ENCODE measurements at places on chromosomes 2 and 18. TPM values are rescaled to one million over a fixed set of nuclear protein-coding genes. Genes with fewer than 3 reads are reported as not detected.

DNA sequence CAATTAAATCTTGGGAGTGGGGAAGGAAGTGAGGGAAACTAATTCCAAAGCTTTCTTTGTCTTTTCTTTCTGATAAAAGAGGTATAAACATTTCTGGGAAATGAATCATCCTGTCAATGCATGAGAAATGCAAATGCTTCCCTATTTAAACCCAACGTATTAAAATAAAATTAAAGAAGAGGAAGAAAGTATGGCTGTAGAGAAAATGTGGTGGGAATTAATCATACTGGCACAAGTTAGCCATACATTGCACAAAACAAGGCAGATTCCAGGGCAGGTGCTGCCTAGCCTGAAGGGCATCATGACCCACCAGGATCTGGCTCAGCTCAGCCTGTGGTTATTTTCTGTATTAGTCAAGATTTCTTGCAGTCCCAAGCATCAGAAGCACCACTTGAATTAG lies 338.0 kb downstream of the NYAP2 start:
- DNase-seq = no peak

DNA sequence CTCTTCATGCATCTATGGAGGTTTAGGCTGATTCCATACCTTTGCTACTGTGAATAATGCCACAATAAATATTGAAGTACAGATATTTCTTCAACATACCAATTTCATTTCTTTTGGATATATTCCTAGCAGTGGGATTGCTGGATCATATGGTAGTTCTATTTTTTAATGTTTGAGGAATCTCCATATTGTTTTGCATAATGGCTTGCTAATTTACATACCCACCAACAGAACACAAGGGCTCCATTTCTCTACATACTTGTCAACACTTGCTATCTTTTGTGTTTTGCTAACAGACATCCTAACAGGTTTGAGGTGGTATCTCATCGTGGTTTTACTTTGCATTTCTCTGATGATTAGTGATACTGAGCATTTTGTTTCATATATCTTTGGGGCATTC lies 253.2 kb downstream of the ZNF804A start:
- no peak for DNase-seq

- DNase-seq = peak; percentile 34
Observed at GRCh38 chr2:105256431-105257047, 15.0 kb downstream of the GPR45 start.

DNA sequence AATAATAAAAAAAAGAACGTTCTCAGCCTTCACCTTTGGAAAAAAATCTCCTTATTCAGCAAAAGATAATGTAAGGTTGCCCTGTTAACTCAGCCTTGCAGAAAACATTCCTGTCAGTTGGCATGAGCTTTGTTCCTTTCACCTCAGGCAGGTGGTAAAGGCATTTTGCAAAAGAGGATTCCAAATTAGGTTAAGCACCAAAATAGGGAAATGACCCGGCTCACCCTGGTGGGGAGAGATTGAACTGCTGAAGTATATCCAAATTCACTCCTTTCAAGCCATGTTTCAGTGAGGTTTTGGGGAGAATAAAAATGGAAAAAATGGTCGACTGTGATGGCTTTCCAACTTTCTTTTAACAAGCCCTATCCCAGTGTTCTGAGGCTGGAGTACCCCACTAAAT lies 1988.8 kb upstream of the PIK3C3 start:
- DNase-seq = no peak

DNA sequence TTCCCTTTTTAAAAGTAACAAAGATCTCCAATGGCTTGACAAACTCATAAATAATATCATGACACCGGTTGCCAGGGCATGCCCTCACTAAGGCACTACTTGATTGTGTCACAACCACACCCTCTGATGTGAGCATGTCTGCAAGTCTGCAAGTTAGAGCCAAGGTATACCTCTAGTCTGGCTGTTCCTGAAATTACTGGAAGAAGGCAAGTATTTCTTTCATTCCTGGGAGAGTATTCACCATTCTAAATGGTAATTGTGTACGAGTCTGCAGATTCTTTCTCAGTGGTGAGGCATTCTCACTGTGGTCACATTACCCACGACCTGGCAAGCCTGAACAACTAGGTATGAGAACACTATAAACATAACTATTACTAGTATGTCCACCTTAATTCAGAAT lies 25.7 kb upstream of the RNU4ATAC start:
- no peak for DNase-seq

GRCh38 chr2:85091838-85092237 lies 41.4 kb upstream of the TCF7L1 start:
- no peak for DNase-seq

- DNase-seq = no peak
Observed at GRCh38 chr18:58213440-58213839, 169.4 kb downstream of the NEDD4L start.

- DNase-seq = no peak
Observed at GRCh38 chr2:227804975-227805374, 8.7 kb upstream of the CCL20 start.

DNA sequence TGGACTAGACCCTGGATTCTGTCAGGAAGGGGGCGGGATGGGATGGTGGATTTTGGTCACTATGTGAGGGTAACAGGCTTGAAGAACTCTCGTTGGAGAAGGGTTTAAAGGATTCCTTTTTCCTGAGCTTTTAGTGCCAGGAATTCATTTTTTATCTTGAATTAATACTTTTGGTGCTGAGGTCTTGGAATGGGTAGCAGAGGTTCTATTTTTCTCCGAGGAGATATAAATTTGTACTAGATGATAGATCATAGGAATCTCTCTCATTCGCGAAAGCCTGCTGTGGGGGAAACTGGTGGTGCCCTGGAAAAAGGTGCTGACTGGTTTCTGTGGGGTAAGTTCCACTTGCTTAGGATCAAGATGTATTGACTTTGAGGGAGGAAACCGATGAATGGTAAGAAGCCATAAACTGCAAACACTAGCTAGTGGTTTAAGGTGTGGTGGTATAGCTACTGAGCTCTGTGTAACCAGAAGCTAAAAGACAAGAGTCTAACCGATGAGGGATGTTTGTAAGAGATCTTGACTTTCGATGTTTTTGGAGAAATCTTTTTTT lies 706 bp downstream of the AGPS start:
- no peak for DNase-seq

- DNase-seq = no peak
Observed at GRCh38 chr2:138602166-138602460, 100.5 kb downstream of the SPOPL start.

GRCh38 chr18:4765401-4765800 lies 310.3 kb upstream of the DLGAP1 start:
- no peak for DNase-seq

DNA sequence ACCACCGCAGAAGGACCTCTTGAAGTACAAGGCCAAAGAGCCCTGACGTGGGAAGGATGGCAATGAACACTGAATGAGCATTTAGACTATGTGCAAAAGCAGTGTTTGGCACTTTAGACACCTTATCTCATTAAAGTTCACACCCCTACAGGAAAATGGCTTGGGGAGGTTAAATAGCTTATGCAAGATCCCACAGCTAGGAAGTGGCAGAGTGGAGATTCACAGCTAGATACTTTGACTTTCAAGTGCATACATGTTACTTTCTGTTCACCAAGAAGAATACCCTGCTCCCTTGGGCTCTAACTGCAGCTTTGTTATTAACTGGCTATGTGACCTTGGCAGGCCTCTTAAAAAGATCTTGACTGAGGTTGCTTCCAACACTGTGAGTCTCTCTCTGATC lies 58.2 kb downstream of the ICOS start:
- no peak for DNase-seq

- DNase-seq = no peak
Observed at GRCh38 chr2:45836740-45837139, 185.3 kb downstream of the PRKCE start.

GRCh38 chr2:209495855-209496585 lies 72.2 kb downstream of the MAP2 start:
- peak; percentile 13 for DNase-seq

- DNase-seq = no peak
Observed at GRCh38 chr18:68604256-68604655, 110.7 kb downstream of the TMX3 start.

DNA sequence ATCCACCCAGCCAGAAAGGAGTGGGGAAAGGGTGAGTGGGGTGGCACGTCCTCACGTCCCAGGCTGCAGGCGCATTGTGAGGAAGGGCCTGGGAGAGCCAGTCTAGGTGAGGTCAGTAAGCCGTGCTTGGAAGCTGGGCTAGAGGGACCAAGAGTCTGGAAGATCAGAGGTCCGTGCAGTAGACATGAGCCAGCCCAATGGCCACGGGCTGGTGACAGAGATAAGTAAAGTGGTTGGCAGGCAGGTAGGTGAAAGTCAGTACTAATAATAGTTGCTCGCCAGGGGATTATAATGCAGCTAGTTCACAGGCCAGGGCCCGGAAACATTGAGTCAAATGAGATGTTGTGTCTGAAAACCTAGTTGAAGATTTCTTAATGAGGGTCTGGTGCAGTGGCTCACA lies 133.2 kb downstream of the GBX2 start:
- no peak for DNase-seq

GRCh38 chr2:46924608-46925007 lies 9.0 kb upstream of the MCFD2 start:
- DNase-seq = no peak

DNA sequence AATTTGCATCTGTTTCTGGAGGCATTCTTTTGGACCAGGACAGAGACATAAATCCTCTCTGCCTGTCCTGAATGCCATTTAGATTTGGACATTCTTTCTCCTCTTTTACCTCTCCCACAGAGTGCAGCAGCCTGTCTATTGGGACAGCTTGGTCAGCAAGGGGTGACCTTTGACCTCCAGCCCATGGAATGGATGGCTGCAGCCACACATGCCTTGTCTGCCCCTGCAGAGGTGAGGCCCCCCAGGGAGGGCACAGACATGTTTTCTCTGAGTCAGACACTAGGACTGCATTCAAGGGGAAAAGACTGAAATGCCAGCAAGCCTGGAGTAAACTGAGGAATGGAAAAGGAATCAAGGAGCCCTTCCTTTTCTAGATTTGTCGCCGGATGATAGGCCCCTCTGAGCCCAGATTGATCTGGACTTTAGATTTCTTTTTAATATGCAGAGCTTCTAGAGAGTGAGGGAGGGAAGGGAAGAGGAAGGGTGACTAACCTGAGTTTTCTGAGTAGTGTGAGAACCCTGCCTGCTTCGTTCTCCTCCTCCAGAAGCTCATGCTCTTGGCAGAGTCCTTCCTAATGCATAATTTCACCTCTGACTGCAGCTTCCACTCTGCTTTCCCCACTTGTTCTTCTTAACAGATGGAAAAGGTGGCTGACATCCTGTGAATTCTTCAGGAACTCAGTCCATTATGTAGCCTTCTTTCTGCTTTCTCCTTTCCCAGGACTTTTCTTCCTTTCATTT lies 16.1 kb upstream of the TTLL4 start:
- no peak for DNase-seq

DNA sequence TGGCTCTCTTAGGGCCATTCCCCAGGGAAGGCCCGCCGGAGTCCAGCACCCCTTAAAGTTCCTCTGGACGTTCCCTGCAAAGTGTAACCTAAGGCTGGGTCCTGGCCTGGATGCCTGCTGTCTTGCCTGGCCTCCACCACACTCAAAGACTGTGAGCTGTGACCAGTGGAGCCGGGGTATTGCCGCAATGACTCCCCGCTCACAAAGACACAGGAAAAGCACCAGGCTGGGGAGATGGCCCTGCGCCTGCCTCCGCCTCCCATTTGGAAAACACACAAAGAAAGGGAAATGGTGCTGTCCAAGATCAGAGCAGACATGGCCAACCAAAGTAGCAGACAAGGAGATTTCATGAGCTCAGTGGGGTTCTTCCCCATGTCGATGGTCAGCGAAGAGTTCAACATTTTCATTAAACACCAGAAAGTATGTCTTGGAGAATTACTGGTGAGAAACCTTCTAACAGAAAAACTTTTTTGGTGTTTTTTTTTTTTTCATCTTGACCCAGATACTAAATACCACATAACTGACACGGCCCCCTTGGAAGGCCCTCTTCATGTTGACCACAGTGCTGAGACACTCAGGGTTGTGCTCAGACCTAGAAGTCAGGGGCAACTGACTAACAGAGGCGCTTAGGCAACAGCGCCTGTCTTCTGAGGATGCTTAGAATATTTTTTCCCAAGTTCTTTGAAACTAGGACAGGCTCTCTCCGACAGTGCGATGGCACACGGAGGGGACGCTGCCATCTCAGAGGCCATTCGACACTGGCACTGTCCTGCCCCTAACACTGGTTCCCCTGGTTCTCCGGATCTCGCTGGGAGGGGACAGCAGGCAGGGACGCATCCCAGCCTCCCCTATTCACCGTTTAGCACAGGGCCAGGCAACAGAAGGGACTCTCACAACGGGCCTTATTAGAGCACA lies 226.4 kb upstream of the ID2 start:
- no peak for DNase-seq

- no peak for DNase-seq
Observed at GRCh38 chr18:34483198-34483597, 226.9 kb upstream of the DTNA start.

- no peak for DNase-seq
Observed at GRCh38 chr2:634636-635388, 42.4 kb downstream of the TMEM18 start.

GRCh38 chr18:424071-424661 lies 76.3 kb downstream of the COLEC12 start:
- no peak for DNase-seq

- DNase-seq = no peak
Observed at GRCh38 chr2:8956774-8957173, 46.7 kb downstream of the MBOAT2 start.

- DNase-seq = peak; percentile 57
Observed at GRCh38 chr2:175030380-175031271, 25.4 kb upstream of the CHN1 start.

GRCh38 chr2:9330612-9331270 lies 92.6 kb downstream of the ITGB1BP1 start:
- no peak for DNase-seq

DNA sequence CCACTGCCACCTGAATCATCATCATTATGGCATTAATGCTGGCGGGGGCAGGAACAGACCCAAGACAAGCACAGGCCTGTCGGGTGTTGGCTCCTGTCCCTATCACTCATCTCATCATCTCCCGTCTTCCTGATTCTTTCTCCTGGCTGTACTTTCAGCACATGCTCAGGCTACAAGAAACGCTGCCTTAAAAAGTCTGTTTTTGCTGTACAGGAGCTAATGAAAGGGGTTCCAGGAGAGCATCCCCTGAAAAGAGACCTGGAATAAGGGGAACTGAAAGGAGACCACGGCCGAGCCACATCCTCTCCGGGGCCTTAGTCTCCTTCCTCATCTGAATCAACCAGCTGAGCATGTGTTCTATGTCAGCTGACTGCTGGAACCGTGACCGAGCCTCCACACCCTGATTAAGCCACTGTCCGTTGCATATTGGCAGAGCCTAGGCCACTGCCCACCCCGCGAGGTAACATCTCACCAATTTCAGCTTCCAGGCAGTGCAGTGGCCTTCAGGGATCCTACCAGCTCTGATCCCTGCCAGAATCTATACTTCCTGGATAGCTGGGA lies 62.6 kb downstream of the DNMT3A start:
- no peak for DNase-seq

CCDC68 gene
- total RNA-seq = 6.9 TPM

GPR39 gene
- total RNA-seq = 26.8 TPM

RNF152 gene
- total RNA-seq = 2.1 TPM

TMEM247 gene
- not detected for total RNA-seq

HS1BP3 gene
- 26.5 TPM for total RNA-seq

ANO7 gene
- 4.1 TPM for total RNA-seq

SNTG2 gene
- total RNA-seq = not detected

REG3G gene
- not detected for total RNA-seq

BOLL gene
- total RNA-seq = not detected

CELF4 gene
- 0.11 TPM for total RNA-seq

ZC3H8 gene
- 19.9 TPM for total RNA-seq
